Right hindlimb (tissue), 1 donor: ENCODE measurements at places on chromosomes 16 and 17.

DNA sequence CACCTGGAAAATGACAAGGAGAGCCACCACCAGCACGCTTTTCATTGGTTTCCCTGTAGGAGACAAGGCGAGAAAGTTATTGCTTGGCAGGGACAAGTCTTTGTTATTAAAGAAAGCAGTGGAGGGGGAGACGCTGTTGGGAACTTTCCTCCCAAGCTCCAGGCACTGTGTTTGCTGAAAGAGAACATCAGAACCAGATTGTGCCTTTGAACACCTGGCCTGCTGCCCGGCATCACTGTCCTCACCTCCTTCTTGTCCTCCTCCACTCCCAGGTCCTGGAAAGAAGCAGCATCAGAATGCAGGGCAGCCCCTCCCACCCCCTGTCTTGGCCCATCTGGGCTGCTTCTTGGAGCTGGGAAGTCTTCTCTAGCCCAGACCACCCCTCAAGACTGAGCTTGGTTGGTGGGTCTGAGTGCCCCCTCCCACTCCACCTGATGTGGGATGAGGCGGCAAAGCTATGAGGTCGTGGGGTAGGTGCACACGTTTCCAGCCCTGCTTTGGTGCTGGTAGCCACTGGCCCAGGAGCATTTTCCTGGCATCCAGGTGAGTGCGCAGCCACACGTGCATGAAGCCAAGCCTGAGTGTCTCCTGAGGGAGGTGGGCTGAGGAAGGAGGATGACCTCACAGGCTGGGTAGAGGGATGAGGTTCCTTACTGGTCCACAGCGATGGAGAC lies 6.2 kb downstream of the CCR7 start:
- DNase-seq, result peak; percentile 73

DNA sequence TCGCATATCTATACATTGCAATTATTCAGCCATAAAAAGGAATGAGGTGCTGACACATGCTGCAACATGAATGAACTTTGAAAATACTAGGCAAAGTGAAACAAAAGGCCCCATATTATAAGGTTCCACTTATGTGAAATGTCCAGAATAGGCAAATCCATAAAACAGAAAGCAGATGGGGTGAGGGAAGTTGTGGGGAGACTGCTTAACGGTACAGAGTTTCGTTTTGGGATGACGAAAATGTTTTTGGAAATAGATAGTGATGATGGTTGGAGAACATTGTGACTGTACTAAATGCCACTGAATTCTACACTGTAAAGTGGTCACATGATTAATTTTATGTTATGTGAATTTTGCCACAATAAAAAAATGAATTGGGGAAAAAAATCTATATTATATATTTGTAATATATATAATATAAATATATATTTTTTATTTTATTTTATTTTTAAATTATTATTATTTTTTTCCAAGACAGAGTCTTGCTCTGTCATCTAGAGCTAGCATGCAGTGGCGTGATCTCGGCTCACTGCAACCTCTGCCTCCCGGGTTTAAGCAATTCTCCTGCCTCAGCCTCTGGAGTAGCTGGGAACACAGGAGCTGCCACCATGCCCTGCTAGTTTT lies 4.2 kb upstream of the GNA13 start:
- DNase-seq, result no peak

DNA sequence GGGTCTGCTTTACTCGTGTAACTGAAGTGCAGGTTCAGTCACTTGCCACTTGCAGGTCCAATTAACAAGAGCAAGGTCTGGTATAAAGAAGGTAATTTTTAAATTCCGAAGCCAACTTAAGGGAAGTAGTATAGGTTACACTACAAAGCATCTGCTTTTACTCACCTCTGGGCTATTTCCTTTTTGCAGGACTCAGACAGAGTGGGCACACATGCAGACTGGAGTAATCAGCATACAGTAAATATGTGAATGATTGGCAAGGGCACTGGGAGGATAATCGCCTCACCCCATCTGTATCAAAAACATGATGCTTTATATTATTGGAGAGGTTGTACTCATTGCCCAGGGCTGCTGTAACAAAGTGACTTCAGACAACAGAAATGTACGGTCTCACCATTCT lies 160.1 kb upstream of the CDH5 start:
- DNase-seq, result no peak

DNA sequence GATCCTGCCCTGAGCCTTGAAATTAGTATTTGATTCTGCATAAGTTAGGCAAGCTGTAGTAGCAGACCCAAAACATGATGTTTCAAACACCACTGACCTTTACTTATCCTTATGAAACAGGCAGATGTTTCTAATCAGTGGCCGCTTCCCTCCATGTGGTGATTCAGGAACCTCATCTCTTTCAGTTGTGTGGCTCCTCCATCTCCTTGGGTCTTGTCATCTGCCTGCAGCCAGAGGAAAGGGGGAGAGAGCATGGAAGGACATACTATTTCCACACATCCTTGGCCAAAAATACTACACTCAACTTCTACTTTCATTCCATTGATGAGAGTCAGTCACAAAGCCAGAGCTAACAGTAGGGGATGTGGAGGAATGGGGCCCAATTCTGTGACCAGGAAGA lies 41.6 kb upstream of the IRX6 start:
- no peak for DNase-seq

DNA sequence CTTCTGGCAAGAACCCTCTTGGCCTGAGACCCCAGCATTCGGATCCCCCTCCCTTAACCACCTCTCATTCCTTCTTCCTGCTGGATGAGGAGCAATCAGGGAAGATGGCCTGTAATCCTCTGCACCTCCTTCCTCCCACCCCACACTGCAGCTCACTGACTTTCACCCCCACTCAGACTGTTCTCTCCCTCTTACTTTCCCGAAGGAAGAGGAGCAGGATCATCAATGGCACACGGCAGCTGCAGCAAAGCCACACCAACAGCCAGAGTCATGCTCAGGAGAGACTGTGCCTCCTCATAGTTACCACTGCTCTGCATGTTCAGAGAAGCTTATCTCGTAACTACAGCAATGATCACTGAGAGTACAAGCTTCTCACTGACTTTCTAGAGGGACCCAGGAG lies 10.1 kb upstream of the TMEM101 start:
- no peak for DNase-seq

DNA sequence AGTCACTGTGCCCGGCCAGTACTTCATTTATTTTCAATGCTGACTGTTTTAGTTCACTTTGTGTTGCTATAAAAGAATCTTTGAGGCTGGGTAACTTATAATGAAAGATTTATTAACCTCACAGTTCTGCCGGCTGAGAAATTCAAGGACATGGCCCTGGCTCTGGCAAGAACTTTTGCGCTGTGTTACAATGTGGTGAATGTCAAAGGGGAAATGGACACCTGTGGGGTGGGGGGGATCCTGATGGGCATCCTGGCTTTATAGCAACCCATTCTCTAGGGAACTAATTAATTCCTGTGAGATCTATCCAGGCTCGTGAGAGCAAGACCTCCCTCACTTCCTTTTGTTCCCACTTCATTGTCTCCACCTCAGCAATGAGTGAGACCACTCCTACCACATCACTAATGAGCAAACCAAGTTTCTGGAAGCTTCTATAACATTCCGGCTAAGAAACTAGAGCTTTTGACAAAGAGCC lies 17.1 kb upstream of the CDH3 start:
- no peak for DNase-seq

GRCh38 chr17:40021451-40021971 lies 6.3 kb downstream of the CSF3 start:
- peak; percentile 62 for DNase-seq

- no peak for DNase-seq
Observed at GRCh38 chr16:4814542-4815173, 12.2 kb upstream of the ROGDI start.

- no peak for DNase-seq
Observed at GRCh38 chr17:34499576-34499975, 79.8 kb upstream of the TMEM132E start.
